ENCODE measurements at places on chromosomes 5 and 9. TPM values are rescaled to one million over a fixed set of nuclear protein-coding genes. Genes with fewer than 3 reads are reported as not detected.

CARD9 gene
- 1.8 TPM for polyA plus RNA-seq

CAMK4 gene
- polyA plus RNA-seq, result 2.0 TPM

GRCh38 chr9:16721972-16722371 is 148.5 kb downstream of the BNC2 start:
- DNase-seq, result no peak

DNA sequence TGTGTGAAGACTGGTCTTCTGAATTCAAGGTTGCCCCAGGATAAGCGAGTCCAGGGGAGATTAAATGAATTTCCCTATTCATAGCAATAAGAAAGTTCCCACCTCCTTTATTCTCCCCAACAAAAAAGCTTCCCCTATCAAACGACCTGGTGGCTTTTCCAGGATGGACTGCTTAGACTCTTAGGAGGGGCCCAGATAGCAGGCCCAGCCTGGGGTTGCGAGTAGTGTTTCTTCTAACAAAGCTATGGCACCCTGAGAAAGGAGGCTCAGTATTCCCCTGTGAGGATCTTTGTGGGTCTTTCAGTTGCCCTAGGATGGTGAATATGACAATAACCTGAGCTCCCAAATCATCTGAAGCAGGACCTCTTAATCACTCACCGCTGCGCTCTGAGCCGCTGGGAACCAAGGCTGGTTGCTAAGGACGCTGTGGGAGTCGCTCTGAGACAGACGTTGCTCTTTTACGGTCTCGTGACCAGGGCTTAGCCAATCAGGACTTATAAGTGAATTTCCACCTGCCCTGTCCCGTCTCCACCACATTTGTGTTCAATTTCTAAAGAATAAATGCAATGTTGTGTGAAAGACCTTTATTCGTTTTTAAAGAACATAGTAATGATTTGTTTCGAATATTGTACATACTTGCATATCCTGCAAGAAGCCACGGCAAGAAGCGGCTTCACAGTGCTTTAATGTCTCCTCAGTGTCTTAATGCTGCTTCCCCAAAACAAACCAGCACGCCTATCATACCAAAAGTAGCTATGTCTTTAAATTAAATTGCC is at the start of gene TMEM232:
TMEM232 (minus strand) TSS at position 423 of the 776 bp plus-strand sequence. CDS start 59,319 bp downstream, outside the sequence.
- DNase-seq, result peak; percentile 91
